Bronchial epithelial cell (primary cell): ENCODE measurements at places on chromosomes 12 and 14. TPM values are rescaled to one million over a fixed set of nuclear protein-coding genes. Genes with fewer than 3 reads are reported as not detected.

NRIP2 gene
- not detected in 2 replicates for total RNA-seq

RIN3 gene
- total RNA-seq, result 2.9 and 3.5 TPM in 2 replicates

CAPRIN2 gene
- total RNA-seq, result 26.2 and 31.9 TPM in 2 replicates

LRRC10 gene
- not detected in 2 replicates for total RNA-seq

DNA sequence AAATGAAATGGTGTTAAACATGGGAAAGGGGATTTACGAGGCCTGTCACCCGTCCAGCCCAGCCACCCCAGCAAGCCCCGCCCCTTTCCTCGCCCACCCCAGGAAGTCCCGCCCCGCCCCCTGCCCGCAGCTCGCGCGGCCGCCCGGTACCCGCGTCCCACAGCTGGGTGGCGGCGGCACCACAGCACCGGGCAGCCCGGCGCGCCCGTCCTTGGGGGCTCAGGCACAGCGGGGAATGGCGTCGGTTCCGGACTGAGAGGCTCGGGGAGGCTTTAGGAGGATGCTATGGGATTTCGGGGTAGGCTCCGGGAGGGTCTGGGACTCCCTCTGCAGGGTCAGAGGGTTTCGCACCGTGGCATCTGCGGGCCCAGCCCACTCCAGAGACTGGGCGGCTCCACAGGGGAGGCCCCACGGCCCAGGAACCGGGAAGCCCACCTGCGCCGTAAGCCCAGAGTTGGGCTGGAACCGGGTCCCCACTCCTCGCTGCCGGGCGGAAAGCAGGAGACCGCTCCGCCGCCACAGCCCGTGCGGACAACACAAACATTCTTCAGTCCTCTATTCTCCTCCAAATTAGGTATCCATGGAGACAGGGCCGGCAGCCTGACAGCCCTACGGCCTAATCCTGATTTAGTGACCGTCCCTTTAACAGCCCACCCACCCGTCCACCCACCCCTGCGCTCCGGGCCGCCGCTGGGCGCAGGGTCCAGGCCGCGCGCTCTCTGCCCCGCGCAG is 1.4 kb downstream of the FIGNL2 start:
- no peak for DNase-seq

GRCh38 chr14:53190938-53191337 is 37.8 kb upstream of the DDHD1 start:
- peak; percentile 49 for DNase-seq

- no peak for DNase-seq
These were observed 82.3 kb downstream of the SLC38A4 start for GRCh38 chr12:46743456-46743855.
